ENCODE measurements at places on chromosomes 2 and 18.

- no peak for DNase-seq
Measured at GRCh38 chr2:124753842-124754241, 728.8 kb downstream of the CNTNAP5 start.

- DNase-seq = no peak
Measured at GRCh38 chr2:200877443-200877842, 11.4 kb downstream of the PPIL3 start.

- no peak for DNase-seq
Measured at GRCh38 chr2:128300151-128301020, 18.3 kb downstream of the HS6ST1 start.

- DNase-seq = no peak
Measured at GRCh38 chr2:42013409-42013808, 34.4 kb upstream of the PKDCC start.

GRCh38 chr18:4241090-4241617 is 214.0 kb downstream of the DLGAP1 start:
- no peak for DNase-seq

DNA sequence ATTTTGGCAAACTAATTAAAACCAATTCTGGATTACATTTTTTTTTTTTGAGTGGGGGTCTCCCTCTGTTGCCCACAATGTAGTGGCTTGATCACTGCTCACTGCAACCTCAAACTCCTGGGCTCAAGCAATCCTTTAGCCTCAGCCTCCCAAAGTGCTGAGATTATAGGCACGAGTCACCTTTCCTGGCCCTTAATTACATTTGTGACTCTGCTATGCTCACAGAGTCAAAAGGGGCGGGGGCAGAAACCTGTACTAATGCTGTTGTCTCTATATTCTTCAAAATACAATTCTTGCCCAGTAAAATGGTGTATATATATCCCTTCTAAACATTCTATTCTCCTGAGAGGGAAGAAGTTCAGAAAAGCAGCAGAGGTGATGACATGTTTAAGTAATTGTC is 23.2 kb downstream of the PRKD3 start:
- no peak for DNase-seq

GRCh38 chr2:101502095-101502494 is 27.2 kb upstream of the RFX8 start:
- DNase-seq = no peak

DNA sequence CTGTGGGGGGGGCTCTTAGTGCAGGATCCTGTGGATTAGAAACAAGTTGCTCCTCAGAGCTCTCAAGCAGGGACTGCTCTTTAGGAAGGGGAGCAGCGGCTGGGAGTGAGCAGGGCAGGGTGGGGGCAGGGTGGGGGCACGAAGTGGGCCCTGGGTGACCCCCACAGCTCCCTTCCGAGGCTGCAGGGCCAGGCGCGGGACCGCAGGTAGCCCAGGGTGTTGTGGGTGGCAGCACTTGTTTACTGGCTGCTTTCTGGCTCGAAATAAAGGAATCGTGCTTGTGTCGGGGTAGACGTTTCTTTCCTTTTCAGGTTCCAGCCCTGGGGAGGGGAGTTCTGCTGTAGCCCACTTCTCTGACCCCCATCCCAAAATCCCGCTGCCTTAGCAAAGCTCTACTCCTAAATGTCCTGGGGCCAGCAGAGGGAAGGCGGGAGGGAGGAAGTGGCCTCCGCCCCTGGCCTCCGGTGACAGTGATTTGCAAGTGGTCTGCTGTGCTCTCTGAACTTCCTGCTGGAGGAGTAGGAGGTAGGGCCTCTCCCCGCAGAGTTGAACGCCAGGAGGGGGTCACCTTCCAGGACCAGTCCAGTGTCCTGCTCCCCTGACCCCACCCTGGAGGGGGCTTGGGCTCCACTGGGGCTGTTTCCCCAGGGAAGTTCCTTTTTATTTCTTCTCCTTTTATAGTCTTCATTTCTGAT is 8.3 kb downstream of the NEU4 start:
- no peak for DNase-seq

GRCh38 chr18:42296723-42297122 is 341.7 kb downstream of the PIK3C3 start:
- DNase-seq = no peak

GRCh38 chr2:46490521-46491141 is 11.3 kb downstream of the TMEM247 start:
- no peak for DNase-seq

DNA sequence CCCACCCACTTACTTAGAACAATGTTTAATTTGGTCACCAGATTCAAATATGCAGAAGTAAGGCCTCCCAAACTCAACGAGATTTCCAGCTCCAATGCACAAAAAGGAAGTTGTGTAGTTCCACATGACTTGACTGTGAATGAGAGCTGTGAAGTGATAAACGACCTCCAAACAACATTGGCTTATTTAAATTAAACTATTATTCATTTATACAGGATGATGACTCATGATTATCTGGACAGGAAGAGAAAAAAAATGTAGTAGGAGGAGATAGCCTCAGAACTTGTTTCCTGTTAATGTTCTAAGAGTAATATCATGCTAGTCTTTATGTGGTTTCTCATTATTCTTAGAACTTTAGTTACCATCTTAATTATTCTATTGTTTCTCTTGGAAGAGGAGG is 237.3 kb downstream of the C1D start:
- no peak for DNase-seq

- DNase-seq = no peak
Measured at GRCh38 chr2:213288913-213289700, 4.8 kb downstream of the SPAG16 start.

GRCh38 chr2:224546926-224547325 is 38.2 kb downstream of the CUL3 start:
- DNase-seq = no peak

DNA sequence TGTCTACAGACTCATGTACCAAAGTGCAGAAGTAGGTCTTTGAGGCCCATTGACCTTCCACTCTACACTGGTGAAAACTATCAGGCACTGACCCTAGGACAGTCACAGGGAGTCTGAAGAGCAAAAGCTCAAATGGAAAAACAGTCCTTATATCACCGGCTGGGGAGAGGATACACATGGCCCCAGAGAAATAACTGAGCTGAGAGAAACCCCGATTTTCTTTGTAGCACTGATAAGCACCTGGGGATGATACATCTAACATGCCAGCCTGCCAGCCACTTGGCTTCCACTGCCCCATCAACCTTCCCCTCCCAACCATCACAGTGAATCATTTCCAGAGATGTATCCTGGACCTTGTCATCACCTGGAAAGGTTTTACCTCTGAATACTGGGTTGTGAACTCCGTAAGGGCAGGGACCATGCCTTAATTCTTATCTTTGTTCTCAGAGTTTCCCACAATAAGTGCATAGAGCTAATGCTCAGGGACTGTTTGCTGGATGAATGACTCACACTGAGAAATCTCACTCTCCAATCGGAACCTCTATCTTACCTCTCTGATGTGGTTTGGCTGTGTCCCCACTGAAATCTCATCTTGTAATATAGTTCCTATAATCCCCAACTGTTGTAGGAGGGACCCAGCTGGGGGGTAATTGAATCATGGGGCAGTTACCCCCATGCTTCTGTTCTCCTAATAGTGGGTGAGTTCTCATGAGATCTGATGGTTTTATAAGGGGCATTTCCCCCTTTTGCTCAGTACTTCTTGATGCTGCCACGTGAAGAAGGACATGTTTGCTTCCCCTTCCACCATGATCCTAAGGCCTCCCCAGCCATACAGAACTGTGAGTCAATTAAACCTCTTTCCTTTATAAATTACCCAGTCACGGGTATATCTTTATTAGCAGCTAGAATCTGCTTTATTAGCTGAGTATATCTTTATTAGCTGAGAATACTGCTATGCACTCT is 37.1 kb downstream of the EVA1A start:
- DNase-seq = no peak

DNA sequence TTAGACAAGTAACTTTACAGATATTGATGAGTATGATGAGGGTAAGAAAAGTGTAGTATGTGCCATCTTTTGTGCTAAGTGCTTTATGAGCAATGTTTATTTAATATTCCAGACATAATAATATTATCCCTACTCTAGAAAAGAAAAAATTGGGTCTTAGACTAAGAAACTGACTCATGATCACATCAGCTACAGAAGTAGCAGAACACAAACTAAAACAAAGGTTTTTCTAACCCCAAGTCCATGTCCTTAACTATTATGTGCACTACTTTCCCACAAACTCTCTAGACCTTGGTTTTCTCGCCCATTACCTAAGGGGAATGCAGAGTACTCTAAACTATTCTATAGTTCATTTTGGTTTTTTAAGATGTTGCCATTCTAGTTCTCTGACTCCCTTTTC is 64.5 kb downstream of the BAZ2B start:
- no peak for DNase-seq

DNA sequence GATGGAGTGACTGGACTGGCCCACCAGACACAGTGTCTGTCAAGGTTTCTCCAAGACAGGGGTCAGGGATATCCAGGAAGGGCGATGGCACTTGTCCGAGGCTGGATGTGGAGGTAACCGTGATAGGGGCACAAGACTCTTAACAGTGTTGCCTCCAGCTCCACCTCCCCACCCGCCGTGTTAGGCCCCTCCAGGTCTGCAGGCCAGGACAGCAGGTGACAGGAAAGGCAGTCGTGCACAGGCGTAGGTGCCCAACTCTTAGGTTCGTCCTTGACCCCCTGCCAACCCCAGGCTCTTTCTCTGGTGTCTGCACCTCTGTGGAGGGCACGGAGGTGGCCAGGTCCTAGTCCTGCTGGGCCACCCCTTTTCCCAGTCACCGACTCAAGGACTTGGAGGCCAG is 10.1 kb downstream of the ITM2C start:
- no peak for DNase-seq

- no peak for DNase-seq
Measured at GRCh38 chr2:215332872-215333595, 21.2 kb downstream of the ATIC start.

GRCh38 chr2:101873543-101873942 is 118.2 kb upstream of the IL1R2 start:
- no peak for DNase-seq

DNA sequence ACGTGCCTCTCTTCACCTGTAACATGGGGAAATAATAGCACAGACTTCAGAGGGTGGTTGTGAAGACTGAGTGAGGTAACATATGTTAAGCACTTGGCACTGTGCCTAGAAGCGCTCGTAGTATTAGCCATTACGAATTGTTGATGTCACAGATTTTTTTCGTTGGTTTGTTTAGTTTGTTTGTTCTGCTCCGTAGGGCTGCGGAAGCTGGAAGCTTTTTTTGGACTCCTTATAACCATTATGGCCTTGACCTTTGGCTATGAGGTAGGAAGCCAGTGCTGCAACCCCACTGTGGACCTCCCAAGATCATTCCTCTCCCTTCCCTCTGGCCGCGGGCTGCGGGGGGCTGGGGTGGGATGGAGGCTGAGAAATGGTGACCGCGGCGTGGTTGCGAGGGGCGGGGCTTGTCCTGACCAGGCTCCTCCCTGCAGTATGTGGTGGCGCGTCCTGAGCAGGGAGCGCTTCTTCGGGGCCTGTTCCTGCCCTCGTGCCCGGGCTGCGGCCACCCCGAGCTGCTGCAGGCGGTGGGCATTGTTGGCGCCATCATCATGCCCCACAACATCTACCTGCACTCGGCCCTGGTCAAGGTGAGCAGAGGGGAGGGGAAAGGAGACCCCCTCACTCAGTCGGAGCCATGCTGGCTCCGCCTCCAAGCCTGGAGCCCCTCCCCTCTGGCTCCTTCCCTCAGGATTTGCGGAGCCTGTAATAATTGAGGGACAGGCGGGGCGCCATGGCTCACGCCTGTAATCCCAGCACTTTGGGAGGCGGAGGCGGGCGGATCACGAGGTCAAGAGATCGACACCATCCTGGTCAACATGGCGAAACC is 5.5 kb downstream of the SLC11A1 start:
- DNase-seq = no peak

DNA sequence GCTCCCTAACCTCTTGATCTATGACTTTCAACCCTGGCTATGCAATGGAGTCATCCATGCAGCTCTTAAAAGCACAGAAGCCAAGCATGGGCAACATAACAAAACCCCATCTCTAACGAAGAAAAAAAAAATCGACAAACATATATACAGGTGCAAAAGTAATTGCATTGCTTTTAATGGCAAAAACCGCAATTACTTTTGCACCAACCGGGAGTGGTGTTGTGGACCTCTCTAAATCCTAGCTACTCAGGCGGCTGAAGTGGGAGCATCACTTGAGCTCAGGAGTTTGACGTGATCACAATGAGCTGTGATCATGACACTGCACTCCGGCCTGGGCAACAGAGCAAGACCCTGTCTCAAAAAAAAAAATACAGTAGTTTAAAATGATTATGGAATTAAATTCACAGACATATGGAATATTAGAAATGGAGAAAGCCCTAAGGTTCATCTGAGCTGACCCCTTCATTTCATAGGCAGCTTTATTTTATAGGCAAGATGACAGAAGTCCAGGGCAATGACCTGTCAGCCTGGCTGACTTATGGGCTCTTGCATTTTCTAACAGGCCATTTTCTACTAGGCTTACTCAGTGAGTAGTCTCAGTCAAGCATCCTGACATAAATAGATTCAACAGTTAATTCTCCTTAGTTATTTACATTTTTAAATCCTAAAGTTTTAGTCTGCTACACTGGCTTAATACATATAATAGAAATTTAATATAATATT is 183.8 kb downstream of the ANKRD44 start:
- no peak for DNase-seq

- DNase-seq = no peak
Measured at GRCh38 chr18:68759308-68759707, 38.6 kb upstream of the CCDC102B start.

GRCh38 chr2:158907926-158908456 is 60.4 kb upstream of the TANC1 start:
- no peak for DNase-seq

DNA sequence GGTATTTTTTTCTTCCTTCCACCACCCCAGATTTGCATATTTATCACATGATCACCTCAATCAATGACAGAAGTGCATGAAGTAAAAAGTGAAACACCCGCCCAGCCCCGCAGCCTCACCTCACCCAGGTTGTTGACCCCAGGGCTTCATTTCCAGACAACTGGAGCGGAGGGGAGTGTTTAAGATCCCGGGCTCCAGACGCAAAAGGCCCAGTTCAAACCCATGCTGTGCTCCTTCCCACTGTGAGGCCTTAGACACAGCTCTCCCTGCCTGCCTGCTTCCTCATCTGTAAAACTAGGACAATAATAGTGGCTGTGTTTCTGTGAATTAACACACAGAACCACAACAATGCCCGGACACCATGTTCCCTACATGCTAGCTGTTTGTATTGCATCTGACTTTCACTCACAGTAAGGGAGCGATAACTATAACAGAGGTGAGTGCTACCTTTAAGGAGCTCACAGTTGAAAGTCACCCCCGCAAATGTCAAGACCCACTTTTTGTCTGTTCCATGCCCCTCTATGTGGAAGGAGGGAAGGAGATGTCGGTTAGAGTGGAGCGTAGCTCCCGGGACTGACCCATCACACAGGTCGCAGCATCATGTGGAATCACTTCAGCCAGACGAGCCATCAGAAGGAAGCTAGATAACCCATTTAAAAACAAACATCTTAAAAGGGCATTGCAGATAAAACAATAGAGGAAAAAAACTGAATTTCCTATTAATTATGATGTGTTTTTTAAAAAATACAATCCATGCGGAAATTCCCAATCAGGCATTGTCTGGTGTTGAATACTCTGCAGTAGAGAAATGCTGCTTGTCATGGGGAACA is 77.5 kb upstream of the DAPL1 start:
- DNase-seq = no peak

GRCh38 chr2:217451666-217452065 is 551.1 kb downstream of the TNS1 start:
- no peak for DNase-seq
